ENCODE measurements at places on chromosomes 16 and 17.

- no peak for DNase-seq
Measured at GRCh38 chr16:19283637-19284036, 1.9 kb upstream of the CLEC19A start.

- no peak for DNase-seq
Measured at GRCh38 chr17:70171159-70171558, 1.8 kb downstream of the KCNJ2 start.

DNA sequence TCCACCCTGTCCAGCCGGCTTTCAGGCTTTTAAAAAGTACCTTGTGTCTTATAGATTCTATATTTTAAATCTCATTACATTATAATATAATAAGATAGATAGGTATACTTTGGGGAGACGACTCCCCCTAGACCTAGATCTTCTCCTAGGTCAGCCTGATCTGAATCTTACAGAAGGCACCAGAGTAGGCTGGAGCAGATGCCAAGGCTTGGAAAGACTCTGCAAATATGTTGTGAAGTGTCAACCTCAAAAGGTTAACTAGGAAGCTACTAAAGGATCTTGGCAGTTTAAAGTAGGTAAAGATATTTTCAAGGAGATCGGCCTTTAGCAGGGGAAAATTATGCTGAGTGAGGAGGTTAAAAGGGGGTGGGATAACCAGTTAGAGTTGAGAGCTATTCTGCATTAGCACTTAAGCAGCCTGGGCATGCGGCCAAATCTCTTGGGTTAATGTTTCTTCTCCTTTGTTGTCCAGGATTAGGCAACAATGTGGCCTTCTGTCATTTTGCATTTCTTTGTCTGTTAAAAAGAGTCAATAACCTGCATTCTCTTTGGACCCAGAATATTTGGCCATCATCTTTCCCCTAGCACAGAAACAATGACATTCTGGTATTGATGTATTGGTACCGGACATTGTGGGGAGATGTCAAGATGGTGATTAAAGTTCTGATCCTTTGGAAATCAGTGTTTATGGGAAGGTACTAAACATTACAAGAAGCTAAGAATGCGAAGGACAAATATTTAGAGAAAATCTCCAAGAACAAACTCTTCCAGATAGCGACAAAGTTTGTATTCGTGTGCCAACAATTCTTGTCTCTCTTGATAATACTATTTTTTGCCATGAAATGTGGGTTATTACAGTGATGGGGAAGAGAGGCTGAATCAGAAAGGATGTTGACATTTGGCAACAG lies 51.2 kb upstream of the DHX40 start:
- no peak for DNase-seq

DNA sequence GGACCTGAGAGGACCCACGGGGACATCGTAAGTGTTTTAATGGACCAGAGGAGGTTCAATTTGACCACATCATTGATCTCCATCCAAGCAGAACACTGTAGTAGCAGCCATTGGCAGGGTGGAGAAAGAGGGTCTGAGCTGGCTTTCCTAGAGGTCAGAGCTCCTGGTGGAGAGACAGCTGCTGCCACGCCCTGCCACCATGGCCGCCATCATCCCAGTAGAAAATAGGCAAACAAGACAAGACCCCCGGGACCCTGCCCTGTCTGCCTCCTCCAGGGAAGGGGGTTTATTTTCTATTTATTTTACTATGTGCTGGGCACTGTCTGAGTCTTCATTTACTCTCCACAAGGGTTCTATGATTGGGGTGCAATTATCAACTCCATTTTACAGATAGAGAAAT lies 11.4 kb upstream of the ITGA3 start:
- no peak for DNase-seq

GRCh38 chr17:40500709-40501108 lies 714 bp downstream of the TNS4 start:
- DNase-seq, result no peak

DNA sequence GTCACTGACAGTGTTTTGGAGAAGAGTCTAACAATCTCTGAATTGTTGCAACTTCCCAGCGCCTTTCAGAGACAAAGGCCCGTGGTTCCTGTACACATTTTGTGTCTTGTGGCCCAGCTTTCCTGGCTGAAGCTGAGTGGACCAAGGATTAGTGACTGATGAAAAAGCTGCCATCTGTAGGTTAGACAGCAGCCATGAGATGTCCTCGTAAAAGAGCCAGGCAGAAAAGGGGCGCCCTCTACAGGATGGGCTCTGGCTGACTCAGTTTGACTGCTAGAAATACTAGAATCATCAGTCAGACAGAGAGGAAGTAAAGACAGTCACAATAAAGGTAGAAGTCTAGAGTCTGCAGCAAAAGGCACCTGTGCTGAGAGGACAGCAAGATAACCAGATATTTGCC lies 26.5 kb upstream of the NF1 start:
- DNase-seq, result peak; percentile 71

GRCh38 chr17:10295728-10296343 lies 77.0 kb downstream of the MYH13 start:
- DNase-seq, result peak; percentile 33

DNA sequence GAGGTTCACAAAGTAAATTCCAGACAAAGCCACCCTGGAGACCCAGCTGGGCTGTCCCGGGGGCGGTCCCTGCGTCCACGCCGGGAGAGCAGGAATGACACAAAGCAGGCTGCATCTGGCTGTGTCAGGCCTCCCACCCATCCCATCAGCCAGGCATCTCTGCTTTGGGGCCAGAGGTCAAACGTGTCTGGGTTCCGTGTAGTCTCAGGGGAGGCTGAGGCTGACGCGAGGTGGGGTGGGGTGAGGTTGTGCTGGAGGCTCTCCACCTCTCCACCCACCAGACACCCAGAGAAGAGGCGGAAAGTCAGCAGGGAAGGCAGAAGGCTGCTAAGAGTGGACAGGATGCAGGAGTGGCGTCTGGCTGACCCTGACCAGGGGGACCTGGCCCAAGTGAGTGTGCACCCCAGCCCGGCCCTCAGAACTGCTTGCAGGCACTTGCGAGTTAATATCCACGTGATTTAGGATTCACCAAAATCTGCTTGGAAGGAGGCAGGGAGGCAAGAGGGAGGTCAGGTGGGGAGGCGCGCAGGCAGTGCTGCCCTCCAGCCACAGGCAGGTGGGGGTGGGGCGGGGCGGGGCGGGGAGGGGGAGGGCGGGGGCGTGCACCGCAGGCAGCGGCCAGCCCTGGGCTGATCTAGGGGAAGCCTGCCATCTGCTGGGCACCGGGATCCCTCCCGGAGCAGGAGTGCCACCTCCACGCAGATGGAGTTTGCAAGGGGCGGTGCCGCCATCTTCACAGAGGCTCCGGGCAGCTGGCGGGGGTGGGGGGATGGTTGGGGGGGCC lies 44.3 kb downstream of the TBC1D16 start:
- peak; percentile 73 for DNase-seq

- no peak for DNase-seq
Measured at GRCh38 chr16:48836636-48837035, 226.7 kb upstream of the N4BP1 start.

DNA sequence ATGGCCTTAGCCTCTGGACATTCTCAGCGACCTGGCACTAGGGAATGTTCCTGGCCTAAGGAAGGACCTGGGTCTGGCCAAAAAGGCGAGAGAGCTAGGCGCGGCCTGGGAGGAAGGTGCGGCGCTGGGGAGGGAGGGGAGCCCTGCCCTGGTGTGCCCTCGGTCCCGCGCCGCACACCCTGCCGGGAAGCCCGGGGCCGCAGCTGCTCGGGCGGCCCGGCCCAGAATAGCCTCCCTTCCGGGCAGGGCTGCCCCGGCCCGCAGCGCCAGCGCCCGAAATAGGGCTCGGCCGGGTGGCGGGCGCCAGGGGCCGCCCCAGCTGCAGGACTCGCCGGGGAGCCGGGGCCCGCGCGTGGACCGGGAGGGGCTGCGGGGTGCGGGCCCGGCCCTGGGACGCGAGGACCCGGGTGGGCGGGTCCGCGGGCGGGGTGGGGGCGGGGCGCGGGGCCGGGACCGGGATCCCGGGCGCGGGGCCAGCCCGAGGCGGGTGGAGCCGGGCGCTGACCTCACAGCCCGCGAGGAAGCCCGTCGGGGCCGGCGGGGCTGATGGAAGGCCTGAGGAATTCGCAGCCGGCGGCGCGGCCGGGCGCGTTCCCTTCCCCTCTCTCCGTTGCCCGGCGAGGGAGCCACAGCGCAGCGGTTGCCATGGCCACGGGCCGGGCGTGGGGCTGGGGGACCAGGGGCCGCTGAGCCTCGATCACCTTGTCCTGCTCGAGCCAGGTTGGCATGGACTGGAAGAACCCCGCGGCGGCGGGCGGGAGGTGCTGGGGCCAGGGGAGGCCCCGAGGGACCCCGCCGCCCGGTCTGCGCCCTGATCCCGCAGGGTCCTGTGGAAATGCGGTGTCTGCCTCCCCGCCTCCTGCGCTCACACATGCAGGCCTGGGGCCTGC lies 18.1 kb downstream of the SOCS3 start:
- no peak for DNase-seq

DNA sequence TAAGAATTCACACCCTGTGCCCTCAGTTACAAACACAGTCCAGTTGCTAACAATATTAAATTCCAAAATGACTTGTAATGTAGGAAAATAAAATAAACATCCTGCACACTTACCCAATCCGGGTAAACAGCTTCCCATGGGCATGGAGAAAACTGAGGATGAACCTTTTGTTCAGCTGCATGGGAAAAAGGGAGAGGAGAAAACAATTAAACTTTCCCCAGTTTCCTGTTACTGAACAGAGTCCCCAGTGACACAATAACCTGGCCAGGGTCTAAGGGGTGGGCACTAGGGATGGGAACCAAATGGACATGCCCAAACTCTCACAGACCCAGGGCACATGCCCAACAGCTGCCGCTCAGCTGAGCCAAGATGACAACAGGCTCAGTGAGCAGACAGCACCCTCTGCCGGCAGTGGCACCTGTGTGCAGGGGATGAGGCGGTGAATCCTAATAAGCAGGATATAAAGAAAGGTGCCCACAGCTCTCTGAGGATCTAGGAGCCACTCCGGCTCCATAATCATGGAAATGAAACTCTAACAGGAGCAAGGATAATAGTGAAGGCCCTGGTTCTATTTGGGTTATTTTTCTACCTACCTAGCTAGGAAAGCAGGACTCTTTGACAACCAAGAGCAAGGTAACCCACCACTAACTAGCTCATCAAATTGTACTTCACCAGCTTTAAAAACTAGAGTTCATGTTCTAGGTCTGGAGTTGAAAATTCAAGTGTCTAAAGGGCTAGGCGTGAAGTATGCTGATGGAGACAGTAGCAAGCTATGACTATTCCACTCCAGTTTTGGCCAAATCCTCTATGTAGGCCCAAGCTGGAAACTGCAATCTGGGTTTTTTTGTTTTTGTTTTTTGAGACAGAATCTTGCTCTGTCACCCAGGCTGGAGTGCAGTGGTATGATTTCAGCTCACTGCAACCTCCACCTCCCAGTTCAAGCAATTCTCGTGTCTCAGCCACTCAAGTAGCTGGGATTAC lies 58.8 kb downstream of the SMG6 start:
- peak; percentile 84 for DNase-seq

DNA sequence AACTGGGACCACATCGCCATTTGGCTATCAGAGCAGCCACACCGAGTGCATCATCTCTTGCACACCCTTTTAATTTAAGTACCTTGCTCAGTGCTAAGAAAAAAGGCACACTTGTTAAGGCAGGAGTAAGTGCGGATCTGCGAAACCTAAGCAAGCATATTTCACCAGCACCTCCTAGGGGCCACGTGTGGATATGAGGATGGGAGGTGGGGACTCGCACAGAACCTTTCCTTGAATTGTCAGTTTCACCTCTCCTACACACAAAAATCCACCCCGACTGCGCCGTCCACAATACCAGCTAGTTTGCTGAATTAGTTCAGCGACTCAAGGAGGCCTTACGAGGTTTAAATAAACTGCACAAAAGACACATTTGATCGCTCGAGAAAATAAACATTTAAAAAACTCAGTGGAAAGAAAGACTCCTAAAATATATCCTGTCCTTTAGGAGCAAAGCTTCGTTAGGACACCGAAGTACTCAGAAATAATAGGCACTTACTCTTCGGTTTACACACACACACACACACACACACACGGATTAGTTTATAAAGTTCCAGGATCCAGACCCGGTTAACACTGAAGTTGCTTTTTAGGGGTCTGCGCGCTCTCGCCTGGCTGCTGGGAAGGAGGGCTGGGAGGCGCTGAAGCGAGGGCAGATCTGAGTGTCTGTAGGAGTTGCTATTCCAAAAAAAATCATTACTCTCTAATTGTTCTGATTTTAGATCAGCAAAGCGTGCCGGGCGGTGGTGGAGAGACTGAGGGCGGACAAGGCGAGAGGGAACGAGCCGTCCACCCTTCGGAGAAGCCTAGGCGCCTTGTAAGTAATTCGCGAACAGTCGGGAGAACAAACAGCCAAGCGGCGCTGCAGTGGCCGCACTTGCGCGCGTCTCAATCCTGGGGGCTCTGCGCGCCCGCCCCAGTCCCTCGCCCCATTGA lies 1.0 kb upstream of the KCNJ2 start:
- peak; percentile 54 for DNase-seq

DNA sequence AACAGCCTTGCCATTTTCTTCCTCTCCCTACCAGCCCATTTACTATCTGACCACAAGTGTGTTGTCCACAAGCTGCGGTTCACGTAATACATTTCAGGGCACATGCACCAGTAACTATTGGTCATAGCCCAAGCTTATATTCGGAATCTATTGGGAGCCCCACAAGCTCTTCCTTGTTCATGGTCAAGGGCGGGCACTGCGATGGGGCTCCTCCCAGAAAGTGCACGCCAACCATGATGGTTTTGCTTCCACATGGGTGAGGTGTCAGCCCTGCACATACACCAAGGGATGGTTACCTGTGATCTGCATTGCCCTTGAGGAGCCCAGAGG lies 12.1 kb downstream of the THRA start:
- DNase-seq, result no peak

DNA sequence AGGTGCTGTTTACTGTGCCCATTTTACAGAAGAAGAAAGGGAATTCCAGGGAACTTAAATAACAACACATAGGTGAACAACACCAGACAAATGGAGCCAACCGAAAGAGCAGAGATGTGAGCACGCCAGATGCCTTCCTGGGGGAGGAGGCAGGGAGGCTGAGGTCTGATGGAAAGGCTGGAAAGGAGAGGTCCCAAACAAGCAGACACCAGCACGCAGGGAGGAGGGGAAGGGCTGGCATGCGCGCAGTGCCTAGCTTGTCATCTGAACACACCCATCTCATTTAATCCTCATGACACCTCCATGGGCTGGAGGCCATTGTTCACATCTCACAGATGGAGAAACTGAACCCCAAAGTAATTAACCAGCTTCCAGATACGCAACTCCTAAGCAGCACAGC lies 20.9 kb upstream of the CACNG5 start:
- DNase-seq, result no peak

- DNase-seq, result no peak
Measured at GRCh38 chr16:60788631-60789030, 1247.6 kb downstream of the CDH8 start.

DNA sequence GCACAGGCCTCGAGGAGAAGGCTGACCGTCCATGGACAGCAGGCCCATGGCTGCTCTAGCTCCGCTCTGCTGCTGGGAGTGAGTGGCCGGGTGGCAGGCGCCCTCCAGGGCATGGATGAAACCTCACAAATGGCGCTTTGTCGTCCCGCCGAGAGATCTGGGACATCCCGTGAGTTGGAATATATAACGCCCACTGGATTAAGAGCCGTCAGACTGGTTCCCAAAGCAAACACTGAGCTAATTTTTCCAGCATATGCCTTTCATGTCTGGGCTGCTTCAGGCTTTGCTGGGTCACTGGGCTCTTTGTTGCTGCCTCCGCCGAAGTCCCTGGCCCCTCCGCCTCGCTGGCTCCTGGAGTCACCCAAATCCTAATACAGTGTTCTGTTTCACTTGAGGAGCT lies 266.3 kb downstream of the FOXL1 start:
- no peak for DNase-seq

GRCh38 chr16:6038941-6039645 lies 941.5 kb upstream of the EEF2KMT start:
- DNase-seq, result no peak

- peak; percentile 77 for DNase-seq
Measured at GRCh38 chr16:67260426-67261063, 11.8 kb downstream of the SLC9A5 start.

Data from OCI-LY7 (cell line).